ENCODE measurements at places on chromosomes 16 and 17.

DNA sequence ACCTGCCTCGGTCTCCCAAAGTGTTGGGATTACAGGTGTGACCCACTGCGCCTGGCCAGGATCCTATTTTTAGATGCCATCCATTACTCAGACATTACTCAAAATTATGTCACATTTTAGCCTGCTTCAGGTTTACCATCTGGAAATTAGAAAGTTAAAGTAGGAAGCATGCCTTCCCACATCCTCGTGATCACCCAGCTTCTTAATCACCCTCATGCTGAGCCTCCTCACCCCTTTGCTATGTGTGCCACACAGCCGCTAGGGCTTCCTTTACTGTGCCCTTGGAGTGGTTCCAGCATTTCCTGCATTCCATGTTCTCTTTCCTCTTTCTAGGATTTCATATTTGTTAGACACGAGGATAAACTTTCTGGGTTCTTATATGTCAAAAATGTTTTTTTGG is 9.3 kb downstream of the ADORA2B start:
- no peak for DNase-seq

DNA sequence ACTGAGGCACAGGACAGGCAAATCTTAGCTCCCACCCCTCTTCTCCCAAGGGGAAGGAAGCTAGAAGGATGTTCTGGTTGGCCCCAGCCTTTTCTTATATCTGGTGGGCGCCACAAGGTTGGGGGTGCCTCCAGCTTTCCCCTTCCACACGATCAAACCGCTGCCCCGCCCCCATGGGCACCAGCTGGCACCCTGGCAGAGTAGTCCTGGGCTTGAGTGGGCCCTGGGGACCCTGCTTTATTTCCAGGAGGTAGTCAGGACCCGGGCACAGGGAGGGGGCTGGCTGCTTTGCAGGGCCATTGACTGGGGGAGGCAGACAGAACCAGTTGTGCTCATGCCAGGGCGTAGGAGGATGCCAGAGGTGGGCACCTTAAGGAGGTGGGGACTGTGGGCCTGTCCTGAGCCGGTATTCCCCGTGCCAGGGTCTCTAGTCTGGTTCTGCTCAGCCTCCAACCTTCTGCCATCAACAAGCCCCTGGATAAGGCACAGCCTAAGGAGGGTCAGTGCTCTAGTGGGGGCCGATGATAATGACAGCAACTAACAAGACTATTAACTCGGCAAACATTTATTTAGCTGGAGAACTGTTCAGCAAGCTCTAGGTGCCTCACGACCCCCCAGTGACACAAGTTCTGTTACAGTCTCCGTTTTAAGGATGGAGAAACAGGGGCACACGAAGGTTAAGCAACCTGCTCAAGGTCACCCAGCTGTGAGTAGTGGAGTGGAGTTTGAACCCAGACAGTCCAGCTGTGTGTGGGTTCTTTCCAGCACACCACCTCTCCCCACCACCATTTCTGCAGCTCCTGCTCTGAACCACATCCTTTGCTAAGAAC is 7.6 kb upstream of the PPP1R1B start:
- DNase-seq = no peak

DNA sequence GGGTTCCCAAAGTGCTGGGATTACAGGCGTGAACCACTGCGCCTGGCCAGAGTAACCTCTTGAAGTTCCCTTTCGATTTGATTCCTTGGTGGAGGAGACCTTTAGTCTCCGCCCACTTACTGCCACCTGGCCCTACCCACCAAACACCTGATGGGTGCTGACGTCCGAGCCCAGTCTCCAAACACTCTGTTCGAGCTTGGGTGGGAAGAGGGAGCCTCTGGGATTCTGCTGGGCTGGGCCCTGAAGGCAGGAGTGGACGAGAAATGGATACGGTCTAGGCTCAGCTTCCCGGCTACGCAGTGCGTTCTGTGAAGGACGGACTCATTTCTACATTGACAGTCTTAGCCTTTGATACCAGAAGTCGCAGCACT is 870 bp upstream of the ITGA3 start:
- no peak for DNase-seq

DNA sequence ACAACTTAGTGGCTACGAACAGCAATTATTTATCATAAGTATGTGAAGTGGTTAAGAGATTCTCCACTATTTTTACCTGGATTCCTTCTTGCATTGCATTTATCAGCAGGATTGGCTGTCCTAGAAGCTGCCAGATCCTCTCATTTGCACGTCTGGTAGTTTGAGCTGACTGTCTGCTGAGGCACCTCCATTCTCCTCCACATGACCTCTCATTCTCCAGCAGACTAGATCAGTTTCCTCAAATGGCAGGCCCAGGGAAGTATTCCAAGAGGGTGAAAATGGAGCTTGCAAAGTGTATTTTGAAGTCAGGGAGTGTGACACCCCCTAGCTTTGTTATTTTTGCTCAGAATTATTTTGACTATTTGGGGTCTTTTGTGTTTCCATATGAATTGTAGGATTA is 870.1 kb downstream of the CDH11 start:
- DNase-seq = no peak

GRCh38 chr16:50640391-50640790 is 40.7 kb downstream of the SNX20 start:
- DNase-seq = no peak

- DNase-seq = no peak
These were observed 44.1 kb downstream of the PCTP start for GRCh38 chr17:55794725-55795482.

DNA sequence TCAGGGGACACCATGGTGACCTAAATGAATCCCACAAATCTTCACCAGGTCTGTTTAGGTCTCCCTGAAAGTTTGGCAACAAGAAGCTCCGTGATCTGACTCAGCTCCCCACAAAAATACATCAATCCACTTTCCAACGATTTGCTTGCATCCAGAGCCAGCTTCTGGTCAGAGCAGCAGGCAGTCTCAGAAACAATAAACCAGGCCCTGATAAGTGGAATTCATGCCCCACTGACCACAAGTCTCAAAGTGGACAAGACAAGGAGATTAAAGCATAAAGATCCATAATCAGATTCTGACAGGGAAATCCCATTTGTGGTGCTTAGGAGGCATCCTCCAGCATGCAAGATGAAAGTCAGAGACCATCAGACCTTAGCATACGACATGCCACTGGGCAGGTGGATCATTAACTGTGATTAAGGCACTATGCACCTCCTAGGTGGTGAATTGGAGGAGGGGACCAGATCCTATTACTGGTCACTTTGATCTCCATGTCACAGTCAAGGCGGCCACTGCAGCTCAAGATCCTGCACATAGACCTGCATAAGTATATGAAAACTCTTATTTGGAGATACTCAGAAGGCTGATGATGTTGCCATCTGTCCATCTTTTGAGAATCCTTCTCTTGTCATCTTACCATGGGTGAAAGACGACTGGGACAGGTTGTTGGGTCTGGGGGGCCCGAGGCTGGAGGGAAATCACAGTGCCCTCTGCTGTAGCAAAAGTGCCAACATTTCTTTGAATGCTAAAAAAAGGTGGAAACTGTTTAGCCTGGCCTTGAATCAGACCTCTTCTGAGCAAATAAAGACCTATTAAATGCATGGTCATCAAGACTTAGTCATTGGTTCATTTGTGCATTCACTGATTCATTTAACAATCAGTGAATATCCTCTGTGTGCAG is 309.2 kb upstream of the CCL2 start:
- no peak for DNase-seq

- no peak for DNase-seq
These were observed 26.2 kb downstream of the ARSG start for GRCh38 chr17:68317458-68317857.

GRCh38 chr17:63973930-63974593 is 1.3 kb upstream of the SCN4A start:
- no peak for DNase-seq
